ENCODE measurements at places on chromosomes 6 and 20. TPM values are rescaled to one million over a fixed set of nuclear protein-coding genes. Genes with fewer than 3 reads are reported as not detected.

DNA sequence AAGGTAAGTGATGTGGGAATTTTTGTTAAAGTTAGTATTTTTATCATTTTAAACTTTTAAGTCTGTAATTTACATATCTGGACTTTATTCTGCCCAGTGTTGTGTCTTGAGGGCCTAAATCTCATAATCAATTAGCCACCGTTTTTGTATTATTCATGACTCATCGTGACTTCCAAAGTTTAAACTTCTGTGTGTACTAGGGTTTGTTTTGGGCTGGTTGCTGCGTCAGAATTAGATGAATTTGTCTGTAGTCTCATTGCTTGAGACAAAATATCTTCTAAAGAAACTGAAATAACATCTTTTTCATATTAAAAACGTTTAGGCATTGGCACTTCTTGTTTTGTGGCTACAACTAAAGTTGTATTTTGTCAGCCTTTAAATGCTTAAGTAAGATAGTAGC is 41.3 kb downstream of the CDYL start:
- no peak for DNase-seq

GRCh38 chr20:10611357-10611756 is 62.4 kb downstream of the JAG1 start:
- DNase-seq = no peak

GRCh38 chr6:127880429-127880828 is 20.4 kb downstream of the THEMIS start:
- no peak for DNase-seq

The ENPP1 gene
- total RNA-seq = not detected

The TMEM151B gene
- 14.6 TPM for total RNA-seq

The PCSK2 gene
- not detected for total RNA-seq

The PGC gene
- not detected for total RNA-seq

The PROKR2 gene
- not detected for total RNA-seq
